Stimulated activated naive CD4-positive, alpha-beta T cell treated with Interleukin-2 at 50 U/mL for 16 hours (primary cell): ENCODE measurements at places on chromosomes 11 and 22.

DNA sequence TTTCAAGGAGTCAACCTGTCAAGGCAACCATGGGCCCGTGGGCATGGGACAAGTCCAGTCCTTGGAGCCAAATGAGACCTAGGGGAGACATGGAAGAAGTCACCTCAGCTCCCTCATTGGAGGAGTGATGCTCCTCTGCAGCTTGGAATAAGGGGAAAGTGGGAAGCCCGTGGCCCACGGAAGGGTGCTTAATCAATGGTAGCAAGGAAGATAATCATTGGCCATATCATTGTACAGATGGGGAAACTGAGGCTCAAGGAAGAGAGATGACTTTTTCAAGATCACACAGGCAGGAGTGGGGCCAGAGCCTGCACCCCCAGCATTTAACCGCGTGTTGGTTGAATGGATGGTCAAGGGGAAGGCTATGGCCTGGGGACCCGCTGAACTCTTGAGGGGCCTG lies 133.0 kb downstream of the OSBP2 start:
- DNase-seq: no peak

DNA sequence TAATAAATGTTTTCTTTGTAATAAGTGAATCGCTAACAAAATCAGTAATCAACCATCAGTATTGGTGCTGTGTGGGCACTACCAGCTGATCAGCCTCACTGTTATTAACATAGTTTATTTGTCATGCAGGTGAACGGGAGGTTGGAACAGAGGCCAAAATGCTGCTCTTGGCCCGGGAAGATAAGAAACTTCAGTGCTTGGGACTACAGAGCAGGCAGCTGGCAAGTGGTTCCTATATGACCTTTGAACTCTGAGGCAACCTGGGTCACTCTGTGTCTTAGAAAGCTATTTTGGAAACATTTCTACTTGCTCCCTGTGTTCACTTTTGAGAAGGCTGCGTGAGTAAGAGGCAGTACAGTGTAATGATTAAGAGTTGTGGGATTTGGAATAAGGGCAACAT lies 36.5 kb upstream of the DNAJB13 start:
- no peak for DNase-seq

- DNase-seq: no peak
Measured at GRCh38 chr22:22401381-22401780, 107.2 kb downstream of the ZNF280B start.

DNA sequence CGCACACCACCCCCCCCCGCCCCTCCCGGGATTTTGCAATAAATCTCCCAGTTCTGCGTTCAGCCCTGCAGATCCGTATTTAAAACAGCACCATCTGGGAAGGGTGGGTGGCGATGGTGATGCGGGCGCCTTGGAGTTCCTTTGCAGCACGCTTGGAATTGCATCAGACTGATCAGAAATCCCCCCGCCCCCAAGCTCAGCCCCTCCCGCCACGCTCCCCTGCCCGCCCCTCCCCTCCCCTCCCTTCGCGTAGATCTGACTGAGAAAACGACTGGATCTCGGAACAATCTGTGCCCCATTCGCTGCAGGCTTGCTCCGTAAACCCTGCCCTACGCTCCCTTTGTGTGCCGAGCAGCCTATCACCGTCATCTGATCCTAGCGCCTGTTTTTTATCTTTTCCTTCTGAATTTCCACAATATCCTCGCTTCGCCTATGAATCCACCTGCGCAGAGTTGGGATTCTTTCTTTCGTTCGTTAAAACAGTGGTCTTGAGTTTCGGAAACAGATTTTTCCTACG lies 18.1 kb upstream of the BDNF start:
- no peak for DNase-seq

- no peak for DNase-seq
Measured at GRCh38 chr22:24060375-24060788, 49.3 kb downstream of the CABIN1 start.

DNA sequence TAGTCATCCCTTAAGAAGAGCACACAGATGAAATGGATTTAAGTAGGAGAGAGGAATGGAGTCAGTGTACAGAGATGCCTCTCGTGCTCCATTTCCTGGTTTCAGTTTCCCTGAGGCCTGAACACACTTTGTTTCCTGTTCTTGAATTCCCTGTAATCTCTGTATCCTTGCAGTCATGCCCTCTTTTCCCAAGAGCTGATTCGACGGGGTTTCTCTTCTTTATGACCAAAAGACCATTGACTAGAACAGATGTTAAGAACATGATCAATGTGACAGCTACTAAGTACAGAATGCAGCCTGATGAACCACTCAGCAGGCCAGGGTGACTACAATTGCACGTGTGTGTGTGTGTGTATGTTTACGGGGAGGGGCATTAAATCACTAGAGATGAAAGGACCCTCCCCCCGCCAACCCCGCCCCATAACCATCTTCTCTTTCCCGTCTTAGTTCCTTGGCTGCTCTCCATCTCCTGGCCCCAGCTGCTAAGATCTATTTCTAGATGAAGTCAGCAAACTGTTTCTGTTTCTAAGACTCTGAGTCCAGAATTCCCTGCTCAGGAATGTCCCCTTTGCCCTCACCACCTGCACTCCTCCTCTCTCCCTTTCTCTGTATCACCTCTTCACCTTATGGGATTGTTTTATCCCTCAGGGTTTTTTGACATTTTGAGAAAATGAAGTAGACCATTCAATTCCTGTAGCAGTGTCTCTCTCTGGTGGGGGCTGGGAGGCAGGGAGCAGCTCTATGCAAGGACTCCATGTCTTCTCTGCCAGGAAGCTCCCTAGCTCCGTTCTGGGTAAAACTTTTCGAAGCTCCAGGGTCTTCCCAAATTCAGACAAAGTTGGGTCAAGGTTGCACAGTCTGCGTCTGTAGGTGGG lies 26.0 kb downstream of the SLC22A6 start:
- DNase-seq: no peak

DNA sequence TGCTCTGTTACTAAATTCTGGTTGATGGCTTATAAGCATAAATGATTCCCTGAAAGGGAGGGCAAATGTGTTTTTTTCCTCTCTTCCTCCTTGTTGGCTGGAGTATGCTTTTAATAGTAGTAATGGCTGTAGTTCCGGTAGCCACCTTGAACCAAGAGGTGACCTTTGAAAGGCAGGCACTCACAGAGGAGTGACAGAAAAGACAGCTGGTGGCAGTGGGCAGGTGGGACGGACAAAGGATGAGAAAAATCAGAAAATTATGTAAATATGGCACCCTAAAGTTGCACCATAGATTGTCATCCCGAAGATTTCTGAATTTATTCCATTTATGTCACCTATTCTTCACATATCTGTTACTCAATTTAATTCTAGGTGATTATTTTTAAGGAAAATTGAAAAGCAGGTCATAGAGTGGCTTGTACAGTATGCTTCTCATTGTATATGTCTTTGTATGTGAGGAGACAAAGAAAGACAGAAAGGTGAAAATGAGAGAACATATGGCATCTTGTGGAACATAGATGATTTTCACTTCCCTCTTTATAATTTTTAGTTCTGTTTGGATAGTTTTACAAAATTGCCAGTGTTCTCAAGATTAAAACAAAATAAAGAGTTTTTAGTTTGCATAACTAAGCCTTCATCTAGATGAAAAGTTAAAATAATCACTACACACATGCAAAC lies 17.0 kb downstream of the CASP12 start:
- DNase-seq: no peak

- no peak for DNase-seq
Measured at GRCh38 chr11:64110465-64111375, 55.2 kb downstream of the MACROD1 start.

- no peak for DNase-seq
Measured at GRCh38 chr11:72039031-72039855, 40.5 kb downstream of the IL18BP start.

GRCh38 chr22:21734540-21735199 lies 924 bp downstream of the YPEL1 start:
- no peak for DNase-seq

DNA sequence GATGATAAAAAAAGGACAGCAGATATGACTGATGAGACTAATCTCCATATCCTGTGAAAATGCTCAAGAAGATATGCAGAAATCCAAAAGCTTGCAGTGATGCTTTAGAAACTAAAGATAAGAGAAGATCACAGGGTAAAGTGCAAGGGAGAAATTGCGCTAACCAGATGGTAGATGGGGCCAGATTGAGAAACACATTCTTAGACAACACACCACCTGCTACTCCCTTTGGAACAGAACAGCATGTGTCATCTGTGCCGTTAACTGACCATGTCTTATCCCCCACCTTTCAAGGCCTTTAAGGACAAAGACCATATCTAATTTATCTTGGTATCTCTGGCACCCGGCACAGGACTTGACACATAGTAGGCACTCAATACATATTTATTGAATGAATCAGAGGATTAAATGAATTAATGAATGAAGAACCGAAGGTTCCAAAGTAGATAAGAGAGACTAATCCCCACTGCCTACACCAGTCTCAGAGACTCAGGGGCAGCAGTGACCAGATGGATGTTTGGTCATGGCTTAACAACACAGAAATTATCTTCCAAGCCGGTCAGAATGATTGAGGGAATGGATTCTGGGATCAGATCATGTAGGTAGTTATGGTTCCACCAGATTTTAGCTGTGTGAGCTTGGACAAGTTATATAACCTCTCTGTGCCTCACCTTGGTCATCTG lies 12.3 kb upstream of the P2RY2 start:
- DNase-seq: no peak

DNA sequence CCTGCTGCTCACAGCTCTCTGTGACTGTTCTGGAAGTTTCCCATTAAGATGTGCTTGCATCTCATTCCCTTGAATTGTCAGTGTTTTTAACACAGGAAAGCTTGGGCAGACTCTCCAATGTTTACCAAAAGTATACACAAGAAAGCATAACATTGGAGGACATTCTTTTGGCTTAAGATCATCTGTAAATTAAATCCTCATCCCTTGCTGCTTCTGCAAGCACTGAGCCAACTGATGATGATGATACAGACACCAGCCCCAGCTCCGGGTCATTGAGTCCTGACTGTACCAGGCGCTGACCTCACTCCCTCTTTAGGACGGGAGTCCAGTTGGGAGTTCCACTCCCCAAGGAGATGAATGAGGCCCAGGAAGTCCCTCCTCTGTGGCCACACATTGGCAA lies 23.8 kb downstream of the CD82 start:
- DNase-seq: no peak

GRCh38 chr11:26607725-26608506 lies 35.9 kb upstream of the MUC15 start:
- no peak for DNase-seq

GRCh38 chr11:6638429-6638828 lies 17.2 kb downstream of the DCHS1 start:
- no peak for DNase-seq
